ENCODE measurements at places on chromosomes 7 and 10. TPM values are rescaled to one million over a fixed set of nuclear protein-coding genes. Genes with fewer than 3 reads are reported as not detected.

GRCh38 chr10:100980311-100980710, 7.0 kb downstream of the MRPL43 start:
- no peak for DNase-seq

- DNase-seq = no peak
Measured at GRCh38 chr7:143012409-143012808, 14.5 kb downstream of the OR9A2 start.

NUTM2E gene
- not detected for total RNA-seq

- DNase-seq = no peak
Measured at GRCh38 chr10:132263866-132264265, 43.9 kb downstream of the STK32C start.

CYP17A1 gene
- not detected for total RNA-seq

DNA sequence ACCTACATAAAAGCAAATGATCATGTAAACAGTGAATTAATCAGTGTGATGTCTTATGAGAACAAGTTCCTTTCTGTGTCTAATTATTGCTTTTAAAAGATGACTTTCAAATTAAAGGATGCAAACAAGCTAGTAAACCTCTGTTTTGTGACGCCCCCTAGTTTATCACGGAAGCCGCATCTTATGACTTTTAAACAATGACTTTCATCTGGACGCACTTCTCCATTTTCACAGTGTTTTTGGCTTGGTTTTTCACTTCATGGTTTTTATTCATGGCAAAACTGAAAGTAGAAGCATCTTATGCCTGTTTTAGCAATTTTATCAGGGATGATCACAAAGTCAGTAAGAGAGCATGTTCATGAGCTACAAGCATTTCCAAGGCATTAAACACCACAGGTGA, 35.0 kb downstream of the ITGA8 start:
- no peak for DNase-seq

- no peak for DNase-seq
Measured at GRCh38 chr10:83373671-83374070, 765.6 kb upstream of the GHITM start.

DNA sequence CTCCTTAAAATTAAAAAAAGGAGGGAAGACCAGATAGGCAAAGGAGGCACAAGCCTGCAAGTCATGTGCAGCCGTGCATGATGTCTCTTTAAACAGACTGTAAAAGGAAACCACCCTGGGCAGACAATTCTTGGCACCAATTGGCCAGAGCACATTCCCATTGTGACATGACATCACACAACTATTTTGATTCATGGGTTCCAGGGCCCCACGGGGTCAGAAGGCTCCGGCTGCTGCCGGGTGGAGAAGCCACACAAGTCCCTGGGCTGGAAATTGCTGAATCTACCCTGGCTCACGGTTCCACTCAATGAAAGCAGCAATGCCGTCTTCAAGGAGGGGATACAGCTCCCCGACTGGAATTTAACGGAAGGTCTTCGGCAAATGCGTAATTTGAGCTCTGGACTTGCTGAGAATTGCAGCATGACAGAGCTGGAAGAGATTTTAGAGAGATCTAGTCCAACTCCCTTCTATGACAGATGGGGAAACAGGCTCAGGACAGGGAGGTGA, 140.5 kb downstream of the PRKAG2 start:
- DNase-seq = peak; percentile 81

JCAD gene
- 7.8 TPM for total RNA-seq

Data from PC-3 (cell line).